ENCODE measurements at places on chromosomes 2 and 18.

DNA sequence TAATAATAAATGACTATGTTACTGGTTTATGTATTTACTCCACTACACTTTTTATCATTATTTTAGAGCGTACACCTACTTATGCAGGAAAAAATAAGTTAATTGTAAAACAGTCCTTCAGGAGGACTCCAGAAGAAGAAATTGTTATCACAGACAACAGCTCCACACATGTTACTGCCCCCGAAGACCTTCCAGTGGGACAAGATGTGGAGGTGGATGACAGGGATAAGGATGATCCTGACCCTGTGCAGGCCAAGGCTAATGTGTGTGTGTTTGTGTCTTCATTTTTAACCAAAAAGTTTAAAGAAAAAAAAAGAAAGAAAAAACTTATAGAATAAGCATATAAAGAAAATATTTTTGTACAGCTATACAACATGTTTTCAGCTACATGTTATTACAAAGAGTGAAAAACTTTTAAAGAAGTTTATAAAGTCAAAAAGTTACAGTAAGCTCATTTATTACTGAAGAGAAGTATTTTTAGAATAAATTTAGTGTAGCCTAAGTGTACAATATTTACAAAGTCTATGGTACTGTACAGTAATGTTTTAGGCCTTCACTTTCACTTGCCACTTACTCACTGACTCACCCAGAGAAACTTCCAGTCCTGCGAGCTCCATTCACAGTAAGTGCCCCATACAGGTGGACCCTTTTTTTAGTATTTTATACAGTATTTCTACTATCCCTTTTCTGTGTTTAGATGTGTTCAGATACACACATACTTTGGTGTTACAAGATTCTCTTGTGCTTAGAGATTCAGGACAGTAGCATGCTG is 7.5 kb downstream of the TGFBRAP1 start:
- no peak for DNase-seq

GRCh38 chr2:12202313-12203075 is 456.1 kb downstream of the LPIN1 start:
- no peak for DNase-seq

- DNase-seq = no peak
These were observed 23.7 kb upstream of the CXCR4 start for GRCh38 chr2:136141510-136142149.

DNA sequence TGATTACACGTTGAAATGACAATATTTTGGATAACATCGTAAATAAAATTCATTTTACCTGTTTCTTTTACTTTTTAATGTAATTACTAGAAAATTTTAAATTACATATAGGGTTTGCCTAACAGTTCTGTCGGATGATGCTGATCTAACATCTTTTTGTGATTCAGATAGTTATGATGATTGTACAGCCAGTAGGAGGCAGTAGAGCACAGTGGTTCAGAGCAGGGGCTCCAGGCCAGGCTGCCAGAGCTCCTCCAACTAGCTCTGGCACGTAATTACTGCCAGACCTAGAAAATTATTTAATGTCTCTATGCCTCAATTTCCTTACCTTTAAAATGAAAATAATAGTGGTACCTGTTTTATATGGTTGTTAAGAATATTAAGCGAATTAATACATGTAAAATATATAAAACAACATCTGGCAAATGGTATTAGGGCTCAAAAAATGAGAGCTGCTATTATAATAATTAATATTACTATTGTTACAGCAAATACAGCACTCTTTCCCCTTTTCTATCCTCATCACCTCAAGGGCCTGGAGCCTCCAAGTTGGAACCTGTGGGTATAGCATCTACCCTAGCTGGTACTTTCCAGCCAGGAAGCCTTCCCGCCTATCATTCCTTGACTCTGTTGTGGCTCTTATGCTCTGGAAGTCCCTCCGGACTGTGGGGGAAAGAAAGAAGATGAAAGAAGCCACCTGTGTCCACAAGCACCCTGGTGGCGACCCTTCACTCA is 47.7 kb upstream of the PLA2R1 start:
- peak; percentile 42 for DNase-seq

GRCh38 chr2:68774569-68775271 is 40.1 kb downstream of the ARHGAP25 start:
- DNase-seq = peak; percentile 76

DNA sequence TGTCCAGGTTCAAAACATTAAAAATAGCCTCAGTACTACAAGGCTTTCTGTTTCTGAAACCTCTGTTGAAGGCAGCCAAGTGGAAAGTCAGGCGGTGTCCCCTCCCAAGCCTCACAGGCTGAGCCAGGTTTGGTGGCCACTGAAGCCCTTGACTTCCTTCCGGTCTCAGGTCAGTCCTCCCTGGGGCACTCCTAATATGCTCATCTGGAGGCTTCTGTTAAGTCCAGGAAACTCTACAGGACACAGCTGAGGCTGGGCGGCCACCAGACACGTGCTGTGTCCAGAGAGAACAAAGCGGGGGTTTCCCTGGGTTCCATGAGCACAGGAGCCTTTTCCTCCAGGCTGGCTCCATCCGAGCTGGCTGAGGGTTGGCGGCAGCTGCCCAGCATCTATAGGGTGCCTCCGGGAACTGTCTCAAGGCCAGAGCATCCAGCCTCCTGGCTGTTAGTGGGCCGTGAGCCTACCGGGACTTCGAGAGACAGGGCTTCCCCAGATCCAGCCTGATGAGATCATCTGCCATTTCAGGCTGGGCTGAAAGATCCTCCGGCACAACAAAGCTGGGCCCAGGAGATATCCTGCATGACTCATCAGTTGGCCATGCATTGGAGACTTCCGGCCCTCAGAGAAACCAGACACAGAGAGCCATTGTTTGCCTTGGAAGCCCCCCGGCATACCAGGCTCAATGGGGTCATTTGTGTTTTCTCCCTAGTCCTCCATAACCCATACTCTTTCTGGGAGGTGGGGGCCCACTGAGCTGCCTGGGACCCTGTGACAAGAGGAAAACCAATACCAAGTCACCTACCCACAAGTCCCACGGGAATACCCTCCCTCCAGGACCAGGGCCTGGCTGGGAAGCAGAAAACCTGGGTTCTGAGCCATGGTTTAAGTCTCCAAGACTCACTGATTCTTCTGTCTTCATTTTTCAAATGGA is 71.7 kb downstream of the HS1BP3 start:
- DNase-seq = no peak

- no peak for DNase-seq
These were observed 219.2 kb downstream of the IRS1 start for GRCh38 chr2:226580403-226580802.

DNA sequence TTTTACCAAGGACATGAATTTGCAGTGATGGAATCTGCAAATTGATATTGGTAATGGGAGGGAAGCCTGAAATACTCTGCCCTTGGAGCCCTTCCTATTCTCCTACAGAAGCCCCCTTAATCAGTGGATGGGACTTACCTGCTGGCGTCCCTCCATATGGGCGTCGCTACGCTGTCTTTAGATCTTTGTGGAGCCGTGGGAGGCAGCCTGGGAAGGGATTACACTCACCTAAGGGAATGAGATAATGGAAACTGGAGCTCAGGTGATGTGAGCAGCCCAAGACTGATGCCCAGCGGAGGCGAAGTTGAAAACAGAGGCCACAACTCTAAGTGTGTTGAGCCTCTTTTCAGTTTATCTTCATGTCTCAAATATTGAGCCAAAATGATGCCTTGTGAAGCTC is 306.6 kb downstream of the MYCN start:
- no peak for DNase-seq

DNA sequence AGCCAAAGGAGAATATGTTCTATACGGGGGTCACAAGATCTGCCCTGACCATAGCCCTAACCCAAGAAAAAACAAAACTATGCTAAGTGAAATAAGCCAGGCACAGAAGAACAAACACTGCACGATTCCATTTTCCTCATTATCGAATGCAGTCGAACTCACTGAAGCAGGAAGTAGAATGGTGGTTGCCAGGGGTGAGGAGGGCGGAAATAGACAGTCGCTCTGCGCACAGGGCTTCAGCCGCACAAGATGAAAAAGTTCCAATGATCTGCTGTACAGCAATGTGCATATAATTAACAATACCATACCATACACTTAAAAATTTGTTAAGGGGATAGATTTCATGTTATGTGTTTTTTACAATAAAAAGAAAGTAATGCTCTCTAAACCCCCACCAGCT is 257.7 kb downstream of the TXNL1 start:
- DNase-seq = no peak

- DNase-seq = no peak
These were observed 214.4 kb upstream of the EPC2 start for GRCh38 chr2:148430101-148430500.

GRCh38 chr2:118808429-118808809 is 39.0 kb downstream of the EN1 start:
- DNase-seq = no peak

DNA sequence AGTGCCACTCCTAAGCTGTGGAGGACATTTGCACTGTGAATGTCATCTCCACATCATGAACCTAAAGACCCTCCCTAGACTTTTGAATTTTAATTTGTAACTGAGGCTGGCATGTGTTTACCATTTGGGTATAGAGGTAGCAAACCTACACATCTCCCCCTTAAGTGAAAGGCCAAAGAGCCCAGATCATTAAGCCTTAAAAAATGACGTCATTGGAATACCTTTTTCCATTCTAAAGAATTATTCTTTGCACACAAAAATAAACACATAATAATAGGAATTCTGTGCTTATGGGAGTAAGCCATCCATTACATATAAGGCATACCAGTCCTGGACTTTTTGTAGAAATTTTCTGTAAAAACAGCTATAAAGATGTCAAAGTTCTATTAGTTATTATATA is 38.9 kb downstream of the ZNF385B start:
- DNase-seq = no peak

DNA sequence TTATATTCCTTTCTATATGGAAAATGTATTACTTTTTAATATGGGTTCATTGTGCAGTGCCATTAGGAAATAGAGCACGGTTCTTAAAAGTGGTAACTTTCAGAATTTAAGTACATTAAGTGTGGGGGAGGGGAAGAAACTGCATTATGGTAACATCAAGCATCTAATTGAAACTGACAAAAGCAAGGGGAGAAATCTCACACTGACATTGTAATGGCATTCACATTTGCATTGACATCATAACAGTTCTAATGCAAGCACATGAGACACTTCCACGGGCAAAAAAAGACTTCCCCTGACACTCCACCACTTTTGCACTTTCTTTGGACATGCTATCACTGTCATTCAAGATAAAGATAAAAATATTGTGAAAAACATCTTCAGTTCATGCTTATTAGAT is 431.3 kb upstream of the SMIM21 start:
- DNase-seq = no peak

GRCh38 chr2:83394134-83394904 is 1064.8 kb downstream of the SUCLG1 start:
- no peak for DNase-seq

- DNase-seq = no peak
These were observed 60.4 kb upstream of the GAREM1 start for GRCh38 chr18:32530947-32531651.

- no peak for DNase-seq
These were observed 1.9 kb downstream of the DUSP2 start for GRCh38 chr2:96143231-96143847.

- DNase-seq = no peak
These were observed 59.2 kb downstream of the LRRC30 start for GRCh38 chr18:7290077-7290476.

GRCh38 chr2:129319422-129319717 is 660.1 kb upstream of the RAB6C start:
- no peak for DNase-seq

DNA sequence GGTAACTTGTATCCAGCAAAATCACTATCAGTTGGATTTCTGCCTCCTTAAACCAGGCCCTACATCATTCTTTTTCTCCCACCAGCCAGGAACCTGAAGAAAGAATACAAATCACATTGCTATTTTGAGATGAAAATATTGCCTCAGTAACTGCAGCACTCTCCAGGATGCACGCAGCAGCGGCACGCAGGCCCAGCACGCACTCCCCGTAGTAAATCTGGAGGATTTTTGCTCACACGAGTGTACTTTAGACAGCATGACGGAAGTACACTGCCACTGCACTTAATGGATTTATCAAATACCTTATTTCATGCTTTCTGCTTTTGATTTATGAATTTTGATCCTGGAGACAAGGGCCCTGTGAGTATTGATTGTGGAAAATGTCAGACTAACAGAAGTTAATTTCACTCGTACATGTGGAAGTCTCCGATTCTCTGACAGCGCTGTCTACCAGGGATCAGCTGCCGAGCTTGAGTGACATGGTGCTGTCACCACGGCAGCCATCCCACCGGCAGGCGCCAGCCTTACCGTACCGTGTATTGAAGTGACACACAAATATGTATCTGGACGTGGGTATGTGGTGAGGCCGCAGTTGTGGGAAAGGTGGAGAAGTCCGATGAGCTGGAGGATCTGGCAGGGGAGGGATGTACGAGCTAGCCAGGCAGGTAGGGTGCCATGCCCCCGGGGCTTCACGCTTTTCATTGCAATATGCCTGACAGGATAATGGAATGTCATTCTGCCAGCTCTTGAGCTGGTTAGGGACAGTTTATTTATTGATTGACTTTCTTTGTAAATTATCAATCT is 863.7 kb downstream of the GALR1 start:
- DNase-seq = no peak

GRCh38 chr18:2797951-2798350 is 48.9 kb upstream of the EMILIN2 start:
- DNase-seq = no peak

DNA sequence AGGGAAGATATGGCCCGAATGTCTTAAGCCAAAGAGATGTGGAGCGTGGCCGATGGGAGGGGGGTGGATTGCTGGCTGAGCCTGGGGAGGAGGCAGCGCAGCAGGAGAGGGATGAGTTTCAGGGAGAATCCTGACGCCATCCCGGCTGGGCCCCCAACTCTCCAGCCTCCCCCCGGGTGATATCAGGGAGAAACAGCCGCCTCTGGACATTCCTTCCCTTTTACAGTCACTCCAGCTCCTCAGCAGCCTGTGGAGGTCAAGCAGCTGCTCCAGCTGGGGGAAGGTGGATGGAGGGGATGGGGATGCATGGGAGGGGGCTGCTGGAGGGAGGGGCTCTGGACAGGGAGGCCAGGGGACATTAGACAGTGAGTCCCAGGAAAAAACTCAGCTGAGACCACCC is 9.5 kb upstream of the DES start:
- no peak for DNase-seq

- DNase-seq = no peak
These were observed 27.3 kb downstream of the DGKD start for GRCh38 chr2:233381638-233381995.

Measured in CD8-positive, alpha-beta T cell (primary cell).